ENCODE measurements at places on chromosomes 5 and 9. TPM values are rescaled to one million over a fixed set of nuclear protein-coding genes. Genes with fewer than 3 reads are reported as not detected.

GRCh38 chr5:154899151-154899816, 38.7 kb downstream of the GEMIN5 start:
- DNase-seq = no peak

- DNase-seq = no peak
Observed at GRCh38 chr5:83547161-83547560, 75.6 kb downstream of the VCAN start.

- DNase-seq = no peak
Observed at GRCh38 chr5:131630208-131630962, 4.6 kb downstream of the RAPGEF6 start.

DNA sequence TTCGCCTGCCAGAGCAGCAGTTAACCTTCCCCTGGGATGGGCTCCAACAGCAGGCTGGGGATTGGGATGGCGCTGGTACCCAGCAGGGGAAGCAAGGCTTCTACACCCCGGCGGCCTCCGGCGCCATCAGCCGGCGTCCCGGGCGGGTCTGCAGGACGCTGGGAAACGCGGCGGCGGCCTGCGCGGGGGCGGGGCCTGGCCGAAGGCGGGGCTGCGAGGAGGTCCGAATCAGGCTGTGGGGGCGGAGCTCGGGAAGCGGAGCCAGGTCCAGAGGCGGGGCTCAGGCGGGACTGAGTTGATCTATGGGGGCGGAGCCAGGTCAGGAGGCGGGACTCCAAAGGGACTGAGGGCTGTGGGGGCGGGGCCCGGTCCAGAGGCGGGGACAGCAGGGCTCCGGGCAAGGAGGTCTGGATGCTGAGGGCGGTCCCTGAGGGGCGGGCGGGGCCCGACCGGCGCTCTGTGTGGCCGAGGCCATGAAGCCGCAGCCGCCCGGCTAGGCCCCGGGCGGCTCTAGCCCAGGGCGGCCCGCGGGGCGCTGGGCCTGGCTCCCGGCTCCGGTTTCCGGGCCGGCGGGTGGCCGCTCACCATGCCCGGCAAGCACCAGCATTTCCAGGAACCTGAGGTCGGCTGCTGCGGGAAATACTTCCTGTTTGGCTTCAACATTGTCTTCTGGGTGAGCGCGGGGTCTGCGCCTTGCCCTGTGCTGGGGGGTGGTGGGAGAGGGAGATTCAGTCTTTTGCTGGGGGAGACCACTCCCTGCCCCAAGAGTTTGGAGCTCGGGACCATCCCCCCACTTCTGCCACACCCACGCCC, at the start of gene TSPAN17:
Gene TSPAN17, plus strand, starts transcription at position 455 of the 813 bp plus-strand sequence. Its CDS starts 132 bp downstream, at position 587.
- DNase-seq = peak; percentile 100

GRCh38 chr5:86038566-86038965, 579.2 kb upstream of the COX7C start:
- DNase-seq = no peak

DNA sequence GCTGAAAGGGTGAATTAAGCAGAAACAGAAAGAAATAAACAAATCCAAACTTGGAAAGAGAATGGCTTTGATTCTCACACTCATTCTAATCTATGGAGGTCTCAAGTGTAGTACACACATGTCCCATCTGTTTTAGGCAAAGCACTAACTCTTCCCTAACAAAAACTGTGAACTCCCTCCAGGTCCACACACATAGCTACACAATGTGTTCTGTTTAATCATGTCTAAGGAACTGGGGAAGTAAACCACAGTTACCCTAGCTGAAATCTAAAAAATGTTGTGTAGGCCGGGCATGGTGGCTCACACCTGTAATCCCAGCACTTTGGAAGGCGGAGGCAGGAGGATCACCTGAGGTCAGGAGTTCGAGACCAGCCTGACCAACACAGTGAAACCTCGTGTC, 118.7 kb upstream of the FST start:
- DNase-seq = no peak

- no peak for DNase-seq
Observed at GRCh38 chr9:72383978-72384709, 19.1 kb upstream of the ZFAND5 start.

- no peak for DNase-seq
Observed at GRCh38 chr9:16328349-16328748, 542.1 kb downstream of the BNC2 start.

- no peak for DNase-seq
Observed at GRCh38 chr5:61132559-61132958, 29.7 kb downstream of the SMIM15 start.

DNA sequence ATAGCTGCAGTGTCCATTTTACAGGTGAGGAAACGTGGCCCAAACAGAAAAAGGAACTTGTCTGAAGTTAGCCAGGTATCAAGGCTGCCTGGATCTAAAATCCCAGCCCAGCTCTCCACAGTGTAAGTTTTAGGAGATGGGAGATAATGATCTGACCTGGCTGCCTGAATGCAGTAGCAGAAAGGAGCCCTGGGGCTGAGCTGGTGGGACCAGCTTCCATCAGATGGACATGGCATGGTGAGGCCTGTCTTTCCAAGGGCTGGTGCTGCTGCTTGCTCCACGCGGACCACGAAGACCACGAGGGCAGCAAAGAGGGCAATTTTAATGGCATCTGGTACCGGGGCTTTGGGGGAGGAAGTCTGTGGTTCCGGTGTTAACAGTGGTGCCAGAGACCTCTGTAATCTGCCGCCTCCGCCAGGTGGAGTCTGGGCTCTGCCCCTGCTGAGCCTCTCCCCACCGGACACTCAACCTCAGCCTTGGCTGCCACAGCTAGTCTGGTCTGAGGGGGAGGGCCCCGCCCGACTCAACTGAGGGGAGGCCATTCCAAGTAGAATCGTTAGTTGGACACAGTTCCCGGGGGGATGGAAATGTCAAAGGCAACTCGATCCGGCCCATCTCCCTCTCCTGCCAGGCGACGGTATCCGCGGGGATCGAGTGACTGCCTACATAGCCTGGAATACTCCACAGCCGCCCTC, 650 bp downstream of the MYORG start:
- no peak for DNase-seq

DNA sequence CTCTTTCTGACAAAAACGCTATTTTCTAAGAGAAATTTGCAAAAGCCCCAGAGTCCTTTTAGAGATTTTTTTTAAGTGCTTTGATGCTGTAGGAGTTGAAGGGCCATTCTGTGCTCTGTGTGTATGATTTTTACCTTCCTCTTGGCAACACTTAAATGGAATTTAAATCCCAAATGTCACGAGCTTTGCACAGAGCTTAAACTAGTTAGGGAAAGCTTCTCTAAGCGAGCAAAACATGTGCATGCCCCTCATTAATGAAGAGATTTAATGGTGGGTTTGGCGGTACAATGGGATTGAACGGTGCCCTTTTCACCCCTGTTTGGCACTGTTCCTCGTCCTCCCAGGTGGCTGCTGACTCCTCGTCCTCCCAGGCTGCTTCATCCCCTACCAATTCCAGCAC, 220.7 kb downstream of the DRD1 start:
- DNase-seq = no peak

GRCh38 chr9:96418920-96419690, 935 bp upstream of the ZNF367 start:
- DNase-seq = peak; percentile 87

- DNase-seq = no peak
Observed at GRCh38 chr9:119368179-119368578, 1.1 kb downstream of the BRINP1 start.

DNA sequence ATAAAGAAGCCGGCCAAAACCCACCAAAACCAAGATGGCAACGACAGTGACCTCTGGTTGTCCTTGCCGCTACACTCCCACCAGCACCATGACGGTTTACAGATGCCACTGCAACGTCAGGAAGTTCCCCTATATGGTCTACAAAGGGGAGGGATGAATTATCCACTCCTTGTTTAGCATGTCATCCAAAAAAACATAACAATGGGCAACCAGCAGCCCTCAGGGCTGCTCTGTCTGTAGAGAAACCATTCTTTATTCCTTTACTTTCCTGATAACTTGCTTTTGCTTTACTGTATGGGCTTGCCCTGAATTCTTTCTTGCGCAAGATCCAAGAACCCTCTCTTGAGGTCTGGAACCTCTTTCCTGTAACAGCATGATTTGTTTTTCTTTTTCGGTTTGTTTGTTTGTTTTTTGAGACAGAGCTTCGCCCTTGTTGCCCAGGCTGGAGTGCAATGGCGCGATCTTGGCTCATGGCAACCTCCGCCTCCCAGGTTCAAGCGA, 2.0 kb upstream of the UAP1L1 start:
- DNase-seq = no peak

DNA sequence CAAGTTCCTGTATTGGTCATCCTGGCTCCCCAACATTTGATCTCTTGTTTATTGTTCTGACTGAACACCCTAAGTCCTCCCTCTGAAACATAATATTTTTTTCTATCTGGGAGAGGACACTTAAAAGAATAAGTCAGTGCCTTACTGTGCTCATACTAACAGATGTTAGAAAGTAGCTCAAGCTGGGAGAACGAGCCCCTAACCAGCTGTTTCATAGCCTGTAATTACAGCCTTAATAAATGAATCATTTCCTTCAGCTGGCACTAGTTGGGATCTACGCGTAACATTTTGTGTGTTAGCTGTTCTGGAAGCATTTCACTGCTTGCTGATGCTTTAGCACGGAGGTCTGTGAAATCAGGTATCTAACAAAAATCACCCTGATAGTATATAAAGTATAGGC, 345.9 kb upstream of the RIOK2 start:
- no peak for DNase-seq

GRCh38 chr9:69805962-69806515, 14.6 kb upstream of the CFAP95 start:
- DNase-seq = no peak

- no peak for DNase-seq
Observed at GRCh38 chr5:99586878-99587277, 658.1 kb upstream of the CHD1 start.

DNA sequence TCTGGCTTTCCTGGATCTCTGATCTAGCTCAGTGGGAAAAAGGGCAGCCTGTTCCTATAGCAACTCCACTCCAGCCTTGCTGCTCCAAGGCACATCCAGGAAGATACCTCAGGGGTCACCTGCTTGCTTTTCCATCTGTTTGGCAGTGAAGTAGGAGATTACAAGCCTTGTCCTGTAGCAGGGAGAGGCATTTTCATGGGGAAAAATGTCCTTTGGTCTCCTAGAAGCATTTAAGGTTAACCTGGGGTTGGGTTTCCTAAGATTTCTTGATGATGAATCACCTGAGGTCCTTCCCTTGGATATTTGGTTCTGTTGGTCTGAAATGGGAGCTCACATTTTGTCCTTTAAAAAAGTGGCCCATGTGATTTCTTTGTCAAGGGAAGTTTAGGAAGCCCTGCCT, 1.5 kb upstream of the TMEM174 start:
- DNase-seq = no peak

DNA sequence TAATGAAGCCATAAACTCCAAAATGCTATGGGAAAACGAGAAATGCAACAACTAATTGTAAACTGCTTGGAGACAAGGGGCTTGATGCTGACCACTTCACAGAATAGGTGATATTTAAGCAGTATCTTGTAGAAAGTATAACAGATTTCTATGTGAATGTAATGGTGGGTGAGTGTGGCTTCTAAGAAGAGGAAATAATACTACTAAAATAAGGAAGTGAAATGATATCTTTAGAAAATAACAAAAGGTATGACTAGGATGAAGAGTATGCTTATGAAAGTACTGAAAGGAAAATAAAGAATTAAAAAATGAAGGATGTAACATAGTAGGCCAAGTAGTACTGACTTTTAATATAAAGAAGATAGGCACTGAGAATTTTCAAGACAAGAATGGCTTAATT, 94.2 kb downstream of the AGTPBP1 start:
- no peak for DNase-seq

- DNase-seq = no peak
Observed at GRCh38 chr9:89675058-89675742, 70.4 kb downstream of the GADD45G start.

- no peak for DNase-seq
Observed at GRCh38 chr9:136445799-136446198, 6.2 kb upstream of the INPP5E start.

GRCh38 chr5:142601432-142601831, 84.5 kb downstream of the FGF1 start:
- DNase-seq = no peak

- peak; percentile 46 for DNase-seq
Observed at GRCh38 chr9:34190996-34191892, 12.4 kb downstream of the UBAP1 start.

- DNase-seq = peak; percentile 96
Observed at GRCh38 chr5:42994555-42995359, 45.4 kb downstream of the ANXA2R start.

DNA sequence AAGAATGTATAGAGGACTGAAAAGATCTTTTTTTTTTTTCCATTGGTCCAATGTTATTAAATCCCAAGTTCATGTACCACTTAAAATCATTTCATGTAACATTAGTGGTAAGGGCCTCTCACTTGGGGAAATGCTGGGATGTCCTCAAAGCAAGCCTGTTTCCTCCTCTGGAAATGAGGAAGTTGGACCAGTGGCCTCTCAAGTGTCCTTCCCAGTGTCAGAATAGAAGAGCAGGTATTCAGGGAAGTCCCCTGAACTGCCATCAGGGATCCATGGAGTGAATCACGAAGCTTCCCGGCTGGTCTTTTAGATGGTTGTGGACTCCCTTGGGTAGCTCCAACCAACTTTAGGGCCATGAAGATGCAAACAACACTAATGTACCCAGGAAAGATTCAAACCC, 55.2 kb upstream of the AFAP1L1 start:
- no peak for DNase-seq

DNA sequence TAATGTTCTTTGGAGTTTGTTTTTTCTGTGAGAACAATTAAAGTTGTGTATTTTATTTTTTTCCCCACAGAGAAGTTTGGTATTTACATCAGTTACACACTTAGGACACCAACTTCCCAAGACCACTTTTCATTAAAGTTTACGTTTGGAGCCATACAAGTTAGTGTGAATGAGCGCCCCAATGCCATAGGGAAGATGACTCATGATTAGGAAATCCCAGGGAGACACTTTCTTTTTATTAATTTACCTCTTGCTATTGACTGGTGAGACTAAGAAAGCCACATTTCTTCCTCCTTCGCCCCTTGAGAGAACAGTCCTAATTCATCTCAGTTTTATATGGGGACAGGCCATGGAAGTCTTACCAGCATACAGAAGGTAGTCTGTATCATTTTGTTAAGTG, 57.1 kb downstream of the EDIL3 start:
- DNase-seq = no peak

- DNase-seq = no peak
Observed at GRCh38 chr5:35956429-35956828, 18.0 kb upstream of the CAPSL start.

GRCh38 chr5:87154191-87154590, 113.5 kb upstream of the RASA1 start:
- DNase-seq = no peak

Gene MXD3
- total RNA-seq = 10.7 TPM

Gene FOXD4
- total RNA-seq = 0.43 TPM

Gene PLCXD3
- not detected for total RNA-seq

Gene SERF1A
- 16.7 TPM for total RNA-seq

Gene PTPN3
- total RNA-seq = 4.7 TPM

Gene CCNH
- 31.1 TPM for total RNA-seq

Gene LHX3
- not detected for total RNA-seq

Gene SCAMP1
- 50.9 TPM for total RNA-seq

Gene RANBP3L
- total RNA-seq = 3.8 TPM

Data from osteocyte (in vitro differentiated cells).